ENCODE measurements at places on chromosomes 3 and 15. TPM values are rescaled to one million over a fixed set of nuclear protein-coding genes. Genes with fewer than 3 reads are reported as not detected.

The GOLGA6A gene
- not detected for total RNA-seq

The LSM3 gene
- total RNA-seq = 15.6 TPM

The SLC2A2 gene
- not detected for total RNA-seq

The HDC gene
- total RNA-seq = 2.1 TPM

The LNP1 gene
- total RNA-seq = 2.6 TPM
